ENCODE measurements at places on chromosomes 5 and 9. TPM values are rescaled to one million over a fixed set of nuclear protein-coding genes. Genes with fewer than 3 reads are reported as not detected.

PCDHB13 gene
- not detected for total RNA-seq

GABRG2 gene
- total RNA-seq, result 0.73 TPM

PCDHGB2 gene
- total RNA-seq, result 0.03 TPM

- peak; percentile 39 for DNase-seq
Observed at GRCh38 chr5:52800394-52801213, 12.9 kb downstream of the ITGA1 start.

DNA sequence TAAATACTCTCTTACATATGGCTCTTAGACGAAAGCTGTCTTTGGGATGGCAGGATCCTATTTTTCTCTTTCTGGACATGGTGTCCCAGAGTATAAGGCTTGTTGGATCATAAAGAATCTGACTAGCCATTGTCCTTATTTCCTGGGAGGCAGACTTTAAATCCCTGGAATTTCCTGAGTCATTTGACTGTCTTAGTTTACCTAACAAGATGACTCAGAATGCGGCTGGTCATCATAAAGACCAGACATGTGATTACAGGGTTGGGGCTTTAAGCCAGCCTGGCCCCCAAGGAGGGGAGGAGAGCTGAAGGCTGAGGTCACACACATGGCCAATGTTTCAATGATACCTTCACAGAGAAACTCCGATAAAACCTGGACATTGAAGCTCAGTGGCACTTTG is 37.2 kb downstream of the FAM240B start:
- peak; percentile 62 for DNase-seq

DNA sequence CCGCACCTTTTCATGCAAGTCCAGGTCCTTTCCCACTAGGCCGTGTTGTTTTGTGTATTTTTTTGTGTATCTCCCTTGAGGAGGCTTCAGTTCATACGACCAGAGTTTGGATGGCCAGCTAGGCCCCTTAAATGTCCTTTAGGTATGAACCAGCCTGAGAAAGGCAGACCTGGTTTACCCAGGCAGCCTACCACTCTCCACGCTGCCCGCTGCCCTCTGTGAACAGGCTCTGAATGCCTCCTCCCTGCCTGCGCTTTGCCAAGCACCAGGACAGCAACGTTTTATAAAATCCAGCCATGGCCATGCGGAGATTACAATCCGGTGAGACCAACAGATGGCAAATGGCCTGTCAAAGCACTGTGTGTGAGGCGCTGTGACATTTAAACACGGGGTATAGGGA is 626 bp upstream of the CLTB start:
- DNase-seq, result no peak

DNA sequence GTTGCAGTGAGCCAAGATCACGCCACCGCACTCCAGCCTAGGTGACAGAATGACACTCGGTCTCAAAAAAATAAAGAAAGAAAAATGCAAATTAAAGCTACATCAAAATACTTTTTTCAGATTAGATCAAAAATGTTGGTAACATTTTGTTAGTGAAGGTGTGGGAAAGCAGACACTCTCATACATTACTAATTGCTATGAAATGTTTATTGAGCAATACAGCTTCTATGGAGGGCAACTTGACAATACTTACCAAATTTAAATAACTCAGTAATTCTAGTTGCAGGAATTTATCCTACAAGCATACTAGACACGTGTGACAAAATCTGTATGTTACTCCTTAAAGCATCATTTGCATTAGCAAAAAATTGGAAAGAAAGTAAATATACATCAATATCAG is 4.1 kb downstream of the TRIM23 start:
- DNase-seq, result no peak

DNA sequence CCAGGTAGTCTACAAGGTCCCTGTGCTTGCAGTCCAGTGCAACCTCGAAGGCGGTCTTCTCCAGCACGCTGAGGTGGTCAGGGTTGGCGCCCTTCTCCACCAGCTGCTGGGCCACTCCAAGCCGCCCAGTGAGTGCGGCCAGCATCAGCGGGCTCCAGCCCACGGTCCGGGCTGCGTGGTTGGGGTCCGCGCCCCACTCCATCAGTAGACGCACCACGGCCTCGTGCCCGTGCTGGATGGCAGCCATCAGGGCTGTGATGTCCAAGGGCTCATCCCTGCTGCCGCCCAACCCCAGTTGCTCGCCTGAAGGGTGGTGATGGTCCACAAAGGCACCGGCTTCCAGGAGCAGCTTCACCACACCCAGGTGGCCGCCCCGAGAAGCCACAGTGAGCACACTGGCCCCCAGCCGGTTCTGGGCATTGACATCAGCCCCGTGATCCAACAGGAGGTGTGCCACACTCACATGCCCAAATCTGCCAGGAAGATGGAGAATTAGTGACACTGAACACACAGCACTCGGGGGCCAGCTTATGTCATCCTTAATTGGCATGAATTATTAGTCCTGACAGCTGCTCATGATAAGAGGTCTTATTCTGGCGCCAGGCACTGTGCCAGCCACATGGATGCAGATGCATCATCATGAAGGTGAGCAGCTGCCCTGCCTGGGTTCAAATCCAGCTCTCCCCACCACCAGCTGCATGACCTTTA is 6.1 kb downstream of the ANKS6 start:
- DNase-seq, result no peak

- DNase-seq, result no peak
Observed at GRCh38 chr5:82777106-82777505, 300.1 kb downstream of the TMEM167A start.

GRCh38 chr9:18052060-18052459 is 421.9 kb upstream of the ADAMTSL1 start:
- no peak for DNase-seq

DNA sequence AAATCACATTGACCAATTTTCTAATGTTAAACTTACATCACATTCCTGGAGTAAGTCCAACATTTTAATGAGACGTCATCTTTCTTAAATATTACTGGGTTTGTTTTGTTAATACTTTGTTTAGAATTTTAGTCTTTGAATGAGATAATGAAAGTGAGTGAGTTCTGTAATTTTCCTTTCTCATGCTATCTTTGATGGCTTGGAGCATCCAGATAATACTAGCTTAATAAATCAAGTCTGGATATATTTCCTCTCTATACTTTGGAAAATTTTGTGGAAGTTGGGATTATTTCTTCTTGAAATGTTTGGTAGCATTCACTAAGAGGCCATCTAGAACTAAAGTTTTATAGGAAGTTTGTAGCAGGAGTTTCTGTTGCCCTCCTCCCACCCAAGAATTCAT is 90.8 kb upstream of the IL7R start:
- no peak for DNase-seq

GRCh38 chr9:84212982-84213381 is 127.6 kb downstream of the SLC28A3 start:
- no peak for DNase-seq

DNA sequence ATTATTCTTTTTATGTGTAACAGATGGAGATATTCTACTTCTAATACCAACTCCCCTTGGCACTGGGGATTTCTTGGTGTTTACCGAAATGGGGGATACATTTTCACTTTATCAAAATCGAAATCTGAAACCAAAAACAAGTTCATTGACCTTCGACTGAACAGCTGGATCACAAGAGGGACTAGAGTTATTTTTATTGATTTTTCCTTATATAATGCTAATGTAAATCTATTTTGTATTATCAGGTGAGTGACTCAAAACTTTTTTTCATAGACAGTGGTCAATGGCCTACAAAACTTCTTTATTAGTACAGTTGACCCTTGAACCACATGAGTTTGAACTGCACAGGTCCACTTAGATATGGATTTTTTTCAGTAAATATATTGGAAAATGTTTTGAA is 10.2 kb downstream of the PKD2L2 start:
- no peak for DNase-seq

DNA sequence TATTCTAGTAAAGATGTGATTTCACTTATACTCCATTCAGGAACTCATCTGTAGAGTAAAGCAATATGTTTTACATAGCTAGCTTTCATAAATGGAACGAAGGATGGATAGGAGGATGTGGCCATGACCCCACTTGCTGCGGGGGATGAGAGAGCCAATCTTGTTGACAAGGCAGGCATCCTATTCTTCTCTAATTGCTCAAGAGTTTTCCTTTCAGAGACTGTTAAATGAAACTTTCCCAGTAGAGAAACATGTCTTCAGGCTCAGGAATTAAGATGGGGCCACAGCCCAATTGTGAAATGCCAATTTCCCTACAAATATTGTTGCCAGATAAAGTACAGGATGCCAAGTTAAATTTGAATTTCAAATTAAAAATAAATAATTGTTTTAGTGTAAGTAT is 196.2 kb upstream of the TUT7 start:
- DNase-seq, result no peak

DNA sequence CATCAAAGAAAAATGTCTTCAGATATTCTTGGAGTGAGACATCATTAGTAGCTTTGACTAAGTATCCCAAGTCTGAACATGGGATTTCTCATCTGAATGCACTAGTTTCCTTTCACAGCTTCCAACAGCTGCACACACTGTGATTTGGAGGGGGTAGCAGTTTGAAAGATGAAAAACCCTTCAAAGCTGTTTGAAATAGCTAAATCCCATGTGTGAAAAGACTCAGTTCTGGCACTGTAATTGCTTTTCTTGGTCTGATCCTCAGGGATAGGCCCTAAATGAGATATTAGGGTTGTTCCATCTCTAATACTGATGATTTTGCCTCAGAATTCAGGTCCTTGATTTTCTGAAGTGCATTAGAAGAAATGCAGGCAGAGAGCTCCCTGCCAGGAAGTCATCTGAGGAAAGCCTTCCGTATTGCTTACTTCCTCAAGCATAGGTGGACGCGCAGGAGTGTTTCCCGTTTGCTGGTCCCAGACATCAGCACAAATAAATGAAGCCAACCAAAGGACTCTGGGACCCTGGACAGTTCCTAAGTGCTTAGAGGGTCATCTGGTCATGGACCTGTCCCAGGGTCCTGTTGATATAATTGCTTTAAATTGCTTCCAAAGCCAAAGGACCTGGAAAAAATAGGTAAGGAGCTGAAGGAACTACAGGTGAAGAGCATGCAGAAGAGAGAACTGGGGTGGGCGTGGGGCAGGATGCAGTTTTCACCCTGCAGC is 25.6 kb upstream of the FRMPD1 start:
- no peak for DNase-seq

All from H7 (cell line).